ENCODE measurements at places on chromosomes 13 and 19.

DNA sequence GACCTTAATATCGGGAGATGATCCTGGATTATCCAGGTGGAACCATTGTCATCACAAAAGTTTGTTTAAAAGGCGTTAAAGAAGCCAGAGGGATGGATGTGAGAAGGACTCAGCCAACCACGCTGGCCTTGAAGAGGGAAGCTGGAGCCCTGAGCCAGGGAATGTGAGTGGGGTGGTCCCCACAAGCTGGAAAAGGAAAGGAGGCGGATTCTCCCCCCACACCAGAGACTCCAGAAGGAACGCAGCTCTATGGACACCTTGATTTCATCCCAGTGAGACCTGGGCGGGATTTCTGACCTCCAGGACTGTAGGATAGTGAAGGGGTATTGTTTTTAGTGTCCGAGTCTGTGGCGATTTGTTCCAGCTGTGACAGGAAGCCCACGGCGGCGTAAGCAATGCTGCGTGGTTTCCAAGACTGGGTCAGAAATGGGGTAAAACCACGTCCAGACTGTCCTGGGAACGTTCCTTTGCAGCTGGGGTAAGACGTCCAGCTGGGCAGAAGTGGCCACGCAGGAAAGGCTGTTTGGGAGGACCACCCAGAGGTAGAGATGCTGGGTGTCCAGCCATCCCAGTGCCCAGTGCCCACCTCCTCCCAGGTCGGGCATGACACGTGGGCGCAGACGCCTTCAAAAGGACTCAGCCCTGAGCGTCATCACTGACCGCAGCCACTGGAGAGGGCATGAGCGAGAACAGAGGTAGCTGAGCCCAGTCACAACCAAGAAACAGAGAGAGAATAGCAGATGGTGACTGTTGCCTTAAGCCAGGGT, 125.4 kb upstream of the USP29 start:
- DNase-seq: no peak

DNA sequence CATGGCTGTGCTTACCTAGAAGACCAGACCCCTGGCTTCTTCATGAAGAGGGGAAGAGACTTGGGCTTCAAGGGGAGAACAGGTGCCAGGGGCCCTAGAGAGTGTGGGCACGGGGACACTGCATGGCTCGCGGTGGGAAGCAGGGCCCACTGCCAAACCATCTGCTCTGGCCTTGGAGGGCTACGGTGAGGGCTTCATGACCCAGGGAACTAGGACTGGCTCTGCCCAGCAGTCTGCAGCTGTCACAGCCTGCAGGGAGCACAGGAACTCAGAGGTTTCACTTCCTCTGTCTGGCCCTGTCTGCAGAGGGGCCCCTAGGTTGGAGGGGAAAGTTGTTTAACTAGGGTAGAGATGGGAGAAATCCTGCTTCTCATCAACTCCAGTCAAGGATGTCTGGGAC, 4.3 kb downstream of the ERCC1 start:
- DNase-seq: peak; percentile 81

DNA sequence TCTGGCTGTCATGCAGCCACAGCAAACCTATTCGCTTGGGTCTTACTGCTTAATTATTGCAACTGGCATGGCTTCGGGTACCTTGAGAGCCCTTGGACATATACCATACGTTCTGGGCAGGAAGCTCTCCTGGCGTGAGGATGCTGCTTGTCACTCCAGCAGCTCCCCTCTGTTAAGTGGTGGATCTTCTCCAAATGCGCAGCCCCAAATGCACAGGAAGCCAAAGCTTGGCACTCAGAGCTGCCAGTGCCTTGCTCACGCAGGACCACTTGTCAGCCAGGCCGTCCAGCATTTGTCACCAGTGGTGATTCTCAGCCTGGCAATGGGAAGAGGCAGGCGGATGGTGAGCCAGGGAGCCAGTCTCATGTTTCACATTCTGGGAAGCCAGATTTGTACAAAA, 158.6 kb downstream of the KATNAL1 start:
- no peak for DNase-seq

DNA sequence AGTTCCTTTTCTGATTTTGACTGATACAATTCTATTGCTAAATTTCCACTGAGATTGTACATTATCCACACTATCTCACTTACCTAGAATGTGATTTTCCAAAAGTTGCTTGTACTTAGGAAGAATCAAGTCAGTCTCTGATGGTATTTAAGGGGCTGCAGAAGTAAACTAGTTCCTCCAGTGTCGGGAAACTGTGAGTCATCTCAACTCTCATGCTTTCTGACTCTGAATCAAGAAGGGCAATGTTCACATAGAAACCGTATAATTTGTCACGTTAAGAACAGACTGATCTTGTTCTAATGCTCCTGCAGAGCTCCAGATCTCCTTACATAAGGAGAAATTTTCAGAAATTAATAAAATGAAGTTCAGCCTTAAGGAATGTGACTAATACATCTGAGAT, 369.3 kb downstream of the KLF5 start:
- DNase-seq: no peak

DNA sequence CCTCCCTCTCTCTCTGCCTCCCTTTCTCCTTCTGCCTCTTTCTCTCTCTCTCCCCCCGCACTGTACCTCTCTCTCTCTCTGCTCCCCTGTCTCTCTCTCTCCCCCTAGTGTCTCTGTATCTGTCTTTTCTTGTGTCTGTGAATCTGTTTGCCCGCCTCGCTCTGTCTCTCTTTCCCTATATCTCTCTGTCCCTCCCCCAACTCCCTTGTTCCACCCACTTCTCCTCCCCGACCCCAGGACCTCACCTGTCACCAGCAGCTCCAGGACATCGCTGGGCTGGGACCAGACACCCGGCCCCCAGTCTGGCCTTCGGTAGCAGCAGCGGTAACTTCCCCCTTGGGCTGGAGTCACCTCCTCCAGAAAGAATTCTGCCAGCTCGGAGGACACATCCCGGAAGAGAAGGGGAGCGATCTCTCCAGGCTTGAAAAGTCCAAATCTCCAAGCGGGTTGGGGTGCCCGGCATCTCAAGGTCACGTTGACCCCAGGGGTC, 3.9 kb downstream of the OSCAR start:
- DNase-seq: peak; percentile 42

Data from suppressor macrophage treated with lipopolysaccharide for 1 hour (primary cell).